ENCODE measurements at places on chromosomes 7 and 10.

DNA sequence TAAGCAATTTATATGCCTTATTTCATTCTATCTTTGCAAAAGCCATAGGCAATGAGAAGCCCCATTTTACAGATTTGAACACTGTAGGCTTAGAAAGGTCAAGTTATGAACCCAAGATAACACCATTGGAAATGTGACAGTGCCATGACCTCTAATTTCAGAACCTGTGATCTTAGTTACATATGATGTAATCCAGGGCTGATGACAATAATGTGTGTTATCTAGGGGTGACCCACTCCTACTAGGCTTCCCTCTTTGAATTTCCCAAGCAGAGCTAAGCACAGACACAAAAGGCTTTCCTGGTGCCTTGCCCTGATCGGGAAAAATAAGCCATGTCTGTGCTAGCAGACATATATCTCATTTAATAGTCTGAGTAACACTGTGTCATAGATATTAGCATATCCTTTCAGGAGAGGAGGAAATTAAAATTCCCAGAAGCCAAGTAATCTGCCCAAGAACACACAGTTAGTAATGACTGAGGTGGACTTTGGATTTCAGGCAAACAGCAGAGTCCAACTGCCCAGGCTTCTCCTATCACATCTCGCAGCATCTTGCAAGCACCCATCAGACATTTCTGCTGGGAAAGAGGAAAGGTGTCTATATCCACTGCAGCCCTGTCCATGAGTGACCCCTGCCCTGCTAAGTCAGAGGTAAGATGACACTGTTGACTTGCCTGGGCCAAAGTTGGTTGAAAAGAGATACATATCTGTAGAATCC is 2.8 kb upstream of the TECTB start:
- DNase-seq = no peak

GRCh38 chr7:158372400-158373342 is 215.0 kb downstream of the PTPRN2 start:
- no peak for DNase-seq

DNA sequence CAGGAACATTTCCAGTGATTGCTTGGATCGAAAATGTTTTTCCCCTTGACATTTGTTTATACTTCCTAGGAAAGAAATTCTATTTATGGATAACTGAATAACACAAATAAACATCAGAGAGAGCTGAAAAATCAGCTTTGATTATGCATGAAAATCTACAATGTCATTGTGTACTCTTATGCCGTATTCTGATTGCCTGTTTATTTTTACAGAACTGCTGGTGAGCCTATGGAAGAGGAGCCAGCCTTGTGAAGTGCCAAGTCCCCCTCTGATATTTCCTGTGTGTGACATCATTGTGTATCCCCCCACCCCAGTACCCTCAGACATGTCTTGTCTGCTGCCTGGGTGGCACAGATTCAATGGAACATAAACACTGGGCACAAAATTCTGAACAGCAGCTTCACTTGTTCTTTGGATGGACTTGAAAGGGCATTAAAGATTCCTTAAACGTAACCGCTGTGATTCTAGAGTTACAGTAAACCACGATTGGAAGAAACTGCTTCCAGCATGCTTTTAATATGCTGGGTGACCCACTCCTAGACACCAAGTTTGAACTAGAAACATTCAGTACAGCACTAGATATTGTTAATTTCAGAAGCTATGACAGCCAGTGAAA is 121.5 kb downstream of the TWIST1 start:
- no peak for DNase-seq

DNA sequence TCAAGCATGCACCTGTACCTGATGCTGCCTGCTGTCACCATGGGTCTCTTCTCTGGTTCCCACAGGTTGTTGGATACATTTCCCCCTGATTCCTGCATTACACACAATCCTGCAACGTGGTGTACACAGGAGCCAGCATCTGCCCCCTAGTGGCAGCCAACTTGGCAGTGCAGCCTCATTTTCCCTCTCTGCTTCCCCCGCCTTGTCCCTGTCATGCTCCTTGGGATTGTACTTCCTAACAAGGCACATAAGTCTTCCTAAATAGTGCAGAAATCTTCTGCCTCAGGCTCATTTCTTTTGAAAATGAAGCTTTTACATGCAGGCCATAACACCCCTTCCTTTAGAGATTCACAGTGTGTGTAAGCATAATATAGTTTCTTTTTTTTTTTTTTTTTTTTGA is 387.5 kb downstream of the CCSER2 start:
- DNase-seq = peak; percentile 18

DNA sequence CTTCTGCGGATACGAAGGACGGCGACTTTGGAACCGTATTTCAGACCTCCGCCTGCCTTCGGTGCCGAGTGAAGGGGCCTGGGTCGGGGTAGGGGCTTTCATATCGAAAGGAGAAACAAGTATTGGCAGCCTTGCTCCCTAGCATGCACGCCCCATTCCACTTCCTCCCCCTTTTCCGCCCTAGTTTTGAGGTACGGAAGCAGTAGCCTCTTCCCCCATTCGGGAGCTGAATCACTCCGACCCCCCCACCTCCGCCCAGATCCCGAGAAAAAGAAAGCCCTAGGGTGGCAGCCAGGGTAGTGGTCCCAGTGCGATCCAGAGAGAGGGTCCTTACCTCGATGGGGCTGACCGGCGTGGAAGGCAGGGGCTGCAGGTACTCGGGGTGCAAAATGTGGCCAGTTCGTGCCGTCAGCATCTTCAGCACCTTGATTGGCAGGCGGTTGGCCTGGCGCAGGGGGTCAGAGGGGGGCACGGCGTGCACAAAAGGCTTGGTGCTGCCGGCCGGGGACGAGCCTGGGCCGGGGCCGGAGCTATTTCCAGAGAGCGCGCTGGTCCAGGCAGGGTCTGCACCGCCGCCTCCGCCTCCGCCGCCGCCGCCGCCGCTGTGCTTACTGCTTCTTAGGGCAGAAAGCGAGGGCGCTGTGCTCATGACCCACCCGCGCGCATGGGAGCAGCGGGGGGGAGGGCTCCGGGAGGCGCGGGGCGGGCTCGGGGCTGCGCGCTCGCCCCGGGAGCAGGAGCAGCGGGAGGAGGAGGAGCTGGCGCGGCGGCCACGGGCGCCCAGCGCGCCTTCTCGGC is 594 bp downstream of the ZNF503 start:
- no peak for DNase-seq

DNA sequence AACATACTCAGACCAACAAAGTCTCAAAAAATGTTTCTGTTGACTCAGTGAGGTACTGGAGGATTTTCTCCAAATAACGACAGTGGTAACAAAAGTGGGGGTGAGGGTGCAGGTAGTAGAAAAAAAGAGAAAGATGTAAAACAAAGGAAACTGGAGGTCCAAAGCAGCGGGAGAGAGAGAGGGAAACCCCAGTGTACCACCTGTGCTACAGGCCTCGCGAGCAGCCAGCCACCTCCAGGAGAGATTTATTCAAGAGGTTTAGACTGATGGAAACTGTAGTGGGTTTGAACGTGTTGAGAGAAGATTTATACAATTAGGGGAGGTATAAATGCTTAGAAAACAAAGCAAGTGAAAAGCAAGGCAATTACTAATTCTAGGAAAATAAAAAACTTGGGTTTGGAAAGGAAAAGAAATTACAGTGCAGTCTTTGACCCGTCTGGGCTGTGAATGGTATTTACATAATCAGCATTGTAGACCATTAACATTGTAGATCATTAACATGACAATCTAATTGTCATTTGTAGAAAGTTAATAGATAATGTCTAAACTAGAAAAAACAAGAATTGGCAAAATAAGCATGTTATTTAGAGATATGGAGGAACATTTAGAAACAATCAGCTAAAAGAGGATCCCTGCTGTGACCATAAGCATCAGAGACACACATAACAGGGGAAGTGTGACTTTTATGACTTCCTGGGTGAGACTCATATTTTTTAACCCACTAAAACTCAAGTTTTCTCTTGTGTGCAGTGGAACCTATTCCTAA is 180.0 kb downstream of the RELN start:
- no peak for DNase-seq

DNA sequence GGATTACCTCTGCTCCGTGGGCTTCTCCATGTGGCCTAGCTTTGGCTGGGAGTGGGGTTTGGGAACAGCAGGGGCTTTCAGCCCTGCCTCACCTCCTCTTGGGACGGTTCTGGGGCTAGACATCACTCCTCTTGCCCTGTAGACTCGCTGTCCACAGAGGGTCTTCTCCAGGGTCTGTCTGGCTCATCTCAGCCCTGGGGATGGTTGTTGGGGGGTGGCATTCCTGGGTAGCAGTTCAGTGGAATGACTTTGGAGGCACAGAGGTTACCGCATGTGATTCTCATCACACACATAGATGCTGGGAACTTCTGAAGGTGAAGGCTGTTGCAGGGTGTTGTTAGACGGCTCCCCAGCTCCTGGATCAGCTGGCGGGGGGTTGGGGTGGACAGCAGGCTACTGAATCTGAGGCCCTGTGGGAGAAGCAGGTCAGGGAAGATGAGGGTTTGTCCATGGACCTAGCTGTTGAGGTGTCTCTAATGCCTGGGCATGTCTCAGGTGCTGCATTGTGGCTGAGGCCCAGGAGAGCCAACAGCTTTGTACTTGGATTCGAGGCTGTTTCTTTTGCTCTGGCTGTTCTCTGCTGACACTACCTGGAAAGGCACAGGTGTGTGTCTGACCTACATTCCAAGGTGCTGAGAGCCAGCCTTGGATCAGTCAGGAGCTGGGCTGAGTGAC is 23.8 kb downstream of the RAMP3 start:
- no peak for DNase-seq

- no peak for DNase-seq
These were observed 102.1 kb downstream of the SKIDA1 start for GRCh38 chr10:21423338-21423737.

DNA sequence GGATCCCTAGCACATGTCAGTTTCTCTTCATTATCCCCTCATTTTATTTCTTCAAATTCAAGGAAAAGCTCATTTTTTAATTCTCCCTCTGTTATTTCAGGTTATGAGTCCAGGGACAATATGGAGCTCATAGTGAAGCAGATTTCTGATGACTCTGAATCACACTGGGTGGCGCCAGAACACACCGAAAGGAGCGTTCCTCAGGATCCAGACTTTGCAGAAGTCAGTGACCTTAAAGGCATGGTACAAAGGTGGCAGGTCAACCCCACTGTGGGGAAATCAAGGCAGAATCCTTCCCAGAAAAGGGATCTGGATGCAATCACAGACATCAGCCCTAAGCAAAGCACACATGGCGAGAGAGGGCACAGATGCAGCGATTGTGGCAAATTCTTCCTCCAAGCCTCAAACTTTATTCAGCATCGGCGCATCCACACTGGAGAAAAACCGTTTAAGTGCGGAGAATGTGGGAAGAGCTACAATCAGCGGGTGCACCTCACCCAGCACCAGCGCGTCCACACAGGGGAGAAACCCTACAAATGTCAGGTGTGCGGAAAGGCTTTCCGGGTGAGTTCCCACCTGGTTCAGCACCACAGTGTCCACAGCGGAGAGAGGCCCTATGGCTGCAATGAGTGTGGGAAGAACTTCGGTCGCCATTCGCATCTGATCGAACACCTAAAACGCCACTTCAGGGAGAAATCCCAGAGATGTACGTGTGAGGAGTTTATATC is 21.4 kb downstream of the ZKSCAN5 start:
- DNase-seq = no peak

- DNase-seq = no peak
These were observed 75.6 kb downstream of the POM121L12 start for GRCh38 chr7:53111031-53111430.

DNA sequence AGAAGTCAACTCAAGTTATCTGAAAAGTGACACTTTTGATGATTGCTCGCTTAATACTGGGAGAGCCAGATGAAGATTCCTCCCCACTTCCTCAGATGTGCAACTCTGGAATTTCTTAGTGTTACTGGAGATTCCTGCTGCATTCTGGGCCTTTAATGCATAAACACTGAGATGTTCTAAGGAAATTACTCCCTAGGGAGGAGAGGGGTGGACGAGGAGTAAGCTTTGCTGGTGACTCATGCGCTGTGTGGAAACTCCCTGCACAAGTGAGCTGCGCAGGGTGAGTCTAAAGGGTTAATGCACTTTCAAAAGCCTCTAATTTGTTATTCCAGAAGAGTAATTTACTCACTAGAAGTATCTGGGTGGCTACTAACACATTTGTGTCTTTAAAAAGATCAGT is 46.3 kb downstream of the EGFR start:
- DNase-seq = no peak

DNA sequence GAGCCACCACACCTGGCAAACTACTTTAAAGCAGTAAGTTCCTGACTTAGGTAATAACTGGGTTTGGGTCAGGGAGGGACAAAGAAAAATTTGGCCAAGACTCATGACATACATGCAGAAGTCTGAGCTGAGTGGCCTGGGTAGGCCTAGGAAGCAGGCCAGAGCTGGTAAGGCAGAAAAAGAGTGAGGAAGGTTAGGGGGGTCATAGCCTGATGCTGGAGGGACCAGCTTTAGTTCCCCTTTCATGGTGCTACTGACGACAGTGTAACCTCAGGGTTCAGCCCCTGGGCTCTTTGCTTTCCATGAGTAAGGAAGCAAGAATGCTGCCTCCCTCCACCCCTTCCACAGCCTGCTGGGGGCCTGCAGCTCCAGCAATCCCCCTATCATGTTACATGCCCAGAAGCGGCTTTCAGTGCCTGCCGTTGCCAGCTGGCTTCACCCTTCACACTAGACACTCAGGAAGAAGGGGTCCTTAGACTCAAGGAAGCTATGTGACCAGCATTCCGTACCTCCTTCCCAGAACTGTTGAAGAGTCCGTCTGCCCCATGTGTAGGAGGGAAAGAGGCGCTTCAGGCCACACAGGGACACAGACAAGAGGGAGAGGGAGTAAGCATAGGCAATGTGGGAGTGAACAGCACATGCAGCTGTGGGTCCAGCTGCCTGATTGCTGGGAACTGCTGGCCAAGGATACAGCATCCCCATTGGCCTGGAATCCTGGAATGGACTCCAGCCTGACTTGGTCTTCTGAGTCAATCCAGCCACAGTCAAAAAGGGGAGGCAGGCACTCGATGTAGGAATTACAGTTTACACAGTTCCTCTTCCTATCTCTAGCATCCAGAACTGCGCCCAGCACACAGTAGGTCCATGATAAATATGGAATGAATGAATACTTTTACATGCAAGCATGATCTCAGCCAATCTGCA is 4.1 kb upstream of the PLAU start:
- DNase-seq = no peak

GRCh38 chr7:149736478-149737360 is 36.7 kb downstream of the ZNF467 start:
- DNase-seq = no peak

DNA sequence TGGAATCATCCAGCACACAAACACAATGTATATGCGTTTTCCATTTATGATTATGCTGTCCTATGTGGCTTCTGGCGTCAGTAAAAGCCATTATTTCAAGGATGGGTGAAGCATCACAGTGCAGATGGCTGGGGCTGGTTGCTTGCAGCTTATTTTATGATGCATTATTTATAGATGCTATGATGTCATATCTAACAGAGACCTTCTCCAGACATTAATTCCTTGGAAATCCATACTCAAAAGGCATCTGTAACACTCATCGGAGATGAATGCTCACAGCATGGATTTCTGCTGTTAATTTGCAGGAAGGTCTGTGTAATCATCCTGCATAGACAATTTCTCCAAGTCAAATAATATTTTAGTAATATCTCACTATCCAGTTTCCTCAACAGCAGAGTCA is 7.2 kb downstream of the RGS10 start:
- DNase-seq = no peak
